ENCODE measurements at places on chromosomes 2 and 18. TPM values are rescaled to one million over a fixed set of nuclear protein-coding genes. Genes with fewer than 3 reads are reported as not detected.
A peak's percentile ranks its signal among the peaks of the same experiment; 100 is the strongest.

Gene RNF125
- total RNA-seq, result 10.8 TPM

Gene PRKD3
- total RNA-seq, result 61.7 TPM

Gene ACADL
- not detected for total RNA-seq

Gene EDAR
- 0.51 TPM for total RNA-seq

Gene SIX3
- not detected for total RNA-seq

Gene GALNT5
- 0.70 TPM for total RNA-seq

Gene LYPD6
- total RNA-seq, result 1.7 TPM

Gene LIMS2
- total RNA-seq, result 168 TPM

Gene DNER
- total RNA-seq, result not detected

DNA sequence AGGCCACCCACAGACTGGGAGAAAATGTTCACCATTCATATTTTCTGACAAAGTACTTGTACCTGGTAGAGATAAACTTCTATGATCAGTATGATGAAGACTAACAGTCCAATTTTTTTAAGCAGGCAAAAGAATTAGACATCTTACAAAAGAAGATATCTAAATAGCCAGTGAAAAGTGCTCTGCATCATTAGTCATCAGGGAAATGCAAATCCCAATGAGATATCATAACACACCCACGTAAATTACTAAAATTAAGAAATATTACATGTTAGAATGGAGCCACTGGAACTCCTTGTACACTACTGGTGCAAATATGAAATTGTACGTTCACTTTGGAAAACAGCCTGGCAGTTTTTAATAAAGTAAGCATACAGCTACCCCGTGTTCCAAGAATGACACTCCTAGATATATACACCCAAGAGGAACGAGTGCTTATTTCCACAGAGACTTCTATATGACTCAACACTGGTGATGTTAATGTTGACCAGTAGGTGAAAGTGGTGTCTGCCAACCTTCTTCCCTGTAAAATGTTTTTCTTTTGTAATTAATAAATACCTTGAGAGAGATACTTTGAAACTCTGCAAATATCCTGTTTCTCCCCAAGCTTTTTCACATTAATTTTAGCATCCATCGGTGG, 80.3 kb downstream of the NPAS2 start:
- DNase-seq, result no peak

GRCh38 chr2:223612501-223612900, 10.3 kb upstream of the SCG2 start:
- DNase-seq, result no peak

- DNase-seq, result no peak
Observed at GRCh38 chr18:61785588-61785987, 107.2 kb downstream of the RNF152 start.

DNA sequence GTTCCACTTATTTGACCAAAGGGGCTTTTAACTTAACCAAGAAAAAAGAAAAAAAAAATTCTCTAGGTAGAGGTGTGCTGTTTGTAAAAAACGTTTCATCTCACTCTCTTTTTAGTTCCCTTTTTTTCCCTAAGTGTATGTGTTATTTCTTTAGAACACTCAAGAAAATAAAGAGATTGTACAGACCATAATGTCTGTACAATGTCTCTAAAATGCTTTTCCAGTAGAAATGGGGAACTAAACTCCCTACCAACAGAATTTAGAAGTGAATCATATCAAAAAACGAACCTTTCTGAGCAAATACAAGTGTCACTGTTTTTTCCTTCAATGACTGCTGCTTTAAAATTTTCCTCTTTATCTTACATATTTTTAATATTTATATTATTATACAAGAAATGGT, 72.0 kb downstream of the CDH7 start:
- DNase-seq, result no peak

DNA sequence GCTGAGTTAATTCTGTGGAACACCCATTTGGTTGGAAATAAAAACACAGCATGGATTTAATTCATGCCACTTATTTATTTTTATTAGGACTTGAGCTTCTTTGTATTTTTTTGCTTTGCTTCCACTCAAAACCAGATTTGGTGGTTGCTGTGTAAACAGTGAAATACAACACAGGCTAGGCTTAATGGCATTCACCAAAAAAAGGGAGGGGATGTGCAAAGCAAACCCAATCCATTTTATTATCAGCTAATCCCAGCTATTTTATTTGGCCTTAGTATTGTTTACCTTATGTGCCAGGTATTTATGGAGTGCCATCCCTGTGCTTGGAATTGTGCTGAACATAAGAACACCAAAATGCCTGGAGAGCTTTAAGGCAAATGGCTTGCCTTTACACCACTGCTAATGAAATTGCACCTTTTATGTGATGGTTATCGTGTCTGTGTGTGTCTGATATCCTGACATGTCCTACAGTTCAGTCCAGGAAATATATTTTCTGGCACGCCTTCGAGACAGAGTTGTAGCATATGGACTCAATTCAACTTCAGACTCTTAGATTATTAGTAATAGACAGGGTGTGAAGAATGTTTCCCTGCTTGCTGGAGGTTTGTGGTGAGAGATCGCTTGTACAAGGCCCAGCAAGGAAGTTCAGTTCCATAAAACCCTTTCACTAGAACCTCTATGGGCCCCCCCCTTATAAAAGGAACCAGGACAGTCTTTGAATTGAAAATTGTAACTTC, 99.6 kb downstream of the PRPF40A start:
- no peak for DNase-seq

DNA sequence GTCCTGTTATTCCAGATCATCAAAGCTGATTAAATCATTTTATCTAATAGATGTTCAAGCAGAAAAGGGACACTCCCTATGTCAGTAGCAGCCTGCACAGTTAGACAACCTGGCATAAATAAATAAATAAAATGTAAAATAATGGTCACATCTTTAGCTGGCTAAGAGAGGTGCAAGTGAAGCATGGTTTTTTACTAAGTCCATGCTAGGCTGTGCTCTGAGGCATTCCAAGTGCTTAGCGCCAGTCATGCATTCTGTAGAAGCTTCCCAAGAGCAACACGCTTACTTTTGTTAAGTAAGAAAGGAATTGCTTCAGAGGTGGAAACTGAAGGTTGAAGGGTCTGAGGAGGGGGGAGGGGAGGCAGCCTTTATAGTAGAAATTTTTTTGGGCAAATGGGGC, 351.2 kb downstream of the CDH2 start:
- no peak for DNase-seq

GRCh38 chr2:9077691-9078090, 74.2 kb upstream of the MBOAT2 start:
- DNase-seq, result no peak

- peak; percentile 50 for DNase-seq
Observed at GRCh38 chr2:70133491-70134322, 46.4 kb downstream of the PCBP1 start.

- DNase-seq, result no peak
Observed at GRCh38 chr2:189374481-189374880, 66.8 kb upstream of the WDR75 start.

DNA sequence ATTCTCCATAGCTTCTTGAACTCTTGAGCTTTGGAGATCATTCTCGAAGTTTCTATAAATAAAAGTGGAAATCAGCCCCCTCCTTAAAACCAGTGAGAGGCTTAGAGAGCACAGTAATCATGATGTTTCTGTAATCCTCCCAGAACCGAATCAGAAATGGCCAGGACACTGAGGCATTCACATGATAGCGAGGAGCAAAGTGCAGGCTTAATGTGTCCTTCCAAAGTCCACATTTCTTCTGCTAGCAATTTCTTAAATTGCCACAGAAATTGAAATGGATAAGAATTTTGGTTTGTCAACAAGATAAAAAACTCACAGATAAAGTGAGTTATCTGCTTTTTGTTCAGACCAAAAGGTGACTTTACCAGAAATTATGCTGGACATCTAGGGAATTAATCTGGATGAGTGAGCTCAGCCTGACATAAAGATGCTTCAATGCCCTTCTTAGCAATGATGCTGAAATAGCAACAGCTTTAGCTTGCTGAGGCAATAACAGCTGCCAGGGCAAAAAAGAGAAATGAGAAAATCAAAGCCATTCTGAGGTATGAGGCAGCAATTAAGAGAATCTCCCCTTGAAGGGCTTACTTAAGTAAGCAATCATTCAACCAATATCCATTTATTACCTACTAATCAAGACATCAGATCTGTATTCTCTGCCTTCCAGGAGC, 82.4 kb upstream of the PHLPP1 start:
- DNase-seq, result no peak

DNA sequence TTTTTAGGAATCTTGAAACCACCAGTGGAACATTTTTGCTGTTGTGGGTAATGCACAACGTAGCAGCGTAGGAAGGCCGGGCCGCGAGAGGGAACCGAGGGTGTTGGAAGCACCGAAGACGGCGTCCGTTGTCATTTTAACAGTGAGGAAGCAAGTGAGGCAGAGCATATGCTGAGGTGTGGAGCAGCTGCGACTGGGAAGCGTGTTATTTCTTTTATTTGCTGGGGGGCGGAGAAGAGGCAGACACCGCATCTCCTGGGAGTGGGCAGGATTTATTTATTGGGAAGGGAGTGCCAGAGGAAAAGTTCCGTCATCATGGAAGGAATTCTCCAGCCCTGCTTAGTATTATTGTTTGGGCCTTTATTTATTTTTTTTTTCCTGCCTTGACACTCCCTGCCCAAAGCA, 232.8 kb downstream of the KLHL29 start:
- DNase-seq, result peak; percentile 46

GRCh38 chr2:57452634-57453033, 594.0 kb upstream of the VRK2 start:
- no peak for DNase-seq

Measured in spleen (tissue), 13 donors.